ENCODE measurements at places on chromosomes 11 and 22.
A peak's percentile ranks its signal among the peaks of the same experiment; 100 is the strongest.

DNA sequence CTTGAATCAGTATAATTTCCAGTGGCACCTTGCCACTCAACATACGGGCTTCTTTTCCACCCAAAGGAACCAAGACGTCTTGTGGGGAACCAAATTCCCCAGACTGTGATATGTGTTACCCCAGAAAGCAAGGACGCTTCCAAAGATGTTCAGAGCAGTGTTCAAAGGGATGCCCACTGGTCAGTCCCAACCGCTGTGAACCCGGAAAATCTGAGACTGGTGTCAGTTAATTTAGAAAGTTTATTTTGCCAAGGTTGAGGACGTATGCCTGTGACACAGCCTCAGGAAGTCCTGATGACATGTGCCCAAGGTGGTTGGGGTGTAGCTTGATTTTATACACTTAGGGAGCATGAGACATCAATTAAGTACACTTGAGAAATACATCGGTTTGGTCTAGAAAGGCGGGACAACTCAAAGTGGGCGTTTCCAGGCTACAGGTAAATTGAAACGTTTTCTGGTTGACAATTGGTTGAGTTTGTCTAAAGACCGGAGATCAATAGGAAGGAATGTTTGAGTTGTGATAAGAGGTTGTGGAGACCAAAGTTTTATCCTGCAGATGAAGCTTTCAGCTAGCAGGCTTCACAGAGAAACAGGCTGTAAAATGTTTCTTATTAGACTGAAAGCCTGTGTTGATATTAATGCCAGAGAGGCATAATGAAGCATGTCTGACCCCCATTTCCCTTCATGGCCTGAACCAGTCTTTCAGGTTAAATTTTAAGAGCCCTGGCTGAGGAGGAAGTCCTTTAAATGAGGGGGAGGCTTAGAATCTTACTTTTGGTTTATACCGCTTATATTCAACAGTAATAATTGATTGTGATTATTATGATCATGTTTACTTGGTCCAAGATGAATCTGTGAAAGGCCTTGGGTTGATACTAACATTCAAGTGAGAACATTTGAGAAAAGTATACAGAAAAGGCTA lies 6.8 kb downstream of the APOL3 start:
- DNase-seq, result no peak

- DNase-seq, result no peak
Measured at GRCh38 chr22:41216984-41217383, 11.9 kb downstream of the L3MBTL2 start.

DNA sequence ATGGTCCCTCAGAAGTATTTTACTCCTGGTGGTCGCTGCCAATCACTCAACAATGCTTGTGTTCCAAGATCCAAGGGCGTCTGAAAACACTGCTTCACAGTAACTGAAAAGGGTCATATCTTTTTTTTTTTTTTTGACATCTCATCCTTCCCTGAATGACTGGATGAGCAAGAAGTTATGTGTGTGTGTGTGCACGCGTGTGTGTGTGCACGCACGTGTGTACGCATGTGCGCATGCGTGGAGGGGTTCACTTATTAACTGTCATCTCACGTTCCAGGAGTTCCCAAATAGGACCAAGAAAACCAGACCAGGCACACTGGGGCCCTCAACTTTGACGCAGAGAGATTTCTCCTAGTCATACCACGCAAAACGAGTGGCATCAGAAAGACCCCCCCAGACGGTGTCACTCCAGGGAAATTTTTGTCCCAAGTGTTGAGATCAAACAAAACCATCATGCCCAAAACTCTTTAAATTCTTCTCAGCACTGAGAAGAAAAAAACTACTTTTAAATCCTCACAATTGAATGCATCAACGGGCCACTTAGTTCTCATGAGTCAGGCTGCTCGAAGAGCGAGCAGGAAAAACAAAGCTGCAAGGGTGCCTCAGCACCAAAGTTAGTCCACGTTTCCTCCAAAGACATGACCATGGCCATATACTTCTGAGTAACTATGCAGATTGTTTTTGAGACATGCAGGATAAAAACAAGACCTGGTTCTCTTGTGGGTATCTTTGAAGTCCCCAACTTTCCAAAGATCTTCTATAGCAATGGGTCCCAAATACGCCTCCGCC lies 12.9 kb downstream of the MN1 start:
- no peak for DNase-seq

DNA sequence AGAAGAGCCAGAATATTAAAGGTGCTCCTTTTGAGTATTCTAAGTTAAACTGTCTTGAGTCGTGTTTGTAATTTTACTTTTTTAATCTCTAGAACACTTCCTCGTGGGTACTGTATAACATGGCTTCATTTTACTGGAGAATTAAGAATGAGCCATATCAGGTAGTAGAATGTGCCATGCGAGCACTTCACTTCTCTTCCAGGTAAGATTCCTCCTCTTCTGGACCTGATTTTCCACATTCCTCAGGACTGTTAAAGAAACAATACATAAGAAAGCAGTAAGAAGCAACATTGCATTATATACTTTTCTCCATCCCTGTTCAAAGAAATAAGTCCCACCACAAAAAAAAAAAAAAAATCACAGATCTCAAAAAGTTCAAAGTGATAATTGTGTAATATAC lies 37.9 kb downstream of the TTC17 start:
- DNase-seq, result no peak

- peak; percentile 79 for DNase-seq
Measured at GRCh38 chr11:61827571-61828378, at the start of gene FADS2. FADS2 (plus strand) TSS chr11:61828300; CDS start chr11:61828391, 91 bp downstream.
